ENCODE measurements at places on chromosomes 2 and 18.

DNA sequence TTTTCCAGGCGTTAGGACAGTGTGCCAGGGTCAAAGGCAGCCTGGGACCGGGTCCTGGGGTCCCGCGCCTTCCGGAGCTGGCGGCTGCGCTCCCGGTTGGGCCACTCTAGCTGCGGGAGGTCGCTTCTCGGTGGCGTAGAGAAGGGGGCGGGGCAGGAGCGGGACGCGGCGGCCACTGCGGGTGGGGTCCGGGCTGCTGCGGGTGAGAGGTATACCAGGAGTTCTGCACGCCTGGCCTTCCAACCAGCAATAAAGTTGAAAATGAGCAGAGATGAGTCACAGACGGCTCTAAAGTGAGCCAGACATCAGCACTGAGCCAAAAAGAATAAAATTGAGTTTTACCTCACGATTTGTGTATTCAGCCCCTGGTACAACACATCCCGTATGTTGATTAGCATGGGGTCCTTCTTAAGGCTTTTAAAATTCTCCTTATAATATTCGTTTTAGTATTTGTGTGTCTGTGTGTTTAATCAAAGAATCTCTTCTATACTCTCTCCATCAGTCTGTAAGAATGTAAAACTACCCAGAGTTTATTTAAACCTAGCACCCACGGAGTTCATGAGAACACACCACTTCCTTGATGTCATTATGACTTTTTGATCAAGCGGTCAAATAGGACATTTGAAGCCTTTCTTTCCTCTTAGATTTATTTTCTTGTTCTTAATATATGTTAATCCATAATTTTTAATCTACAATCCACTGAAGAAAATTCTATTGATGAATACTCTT, at the start of gene C1GALT1C1L:
TSS of gene C1GALT1C1L (minus strand) at position 108 of the 729 bp plus-strand sequence. CDS start at position 1, 107 bp downstream.
- peak; percentile 56 for DNase-seq

GRCh38 chr2:71595569-71595968, 142.2 kb downstream of the DYSF start:
- DNase-seq = peak; percentile 24

GRCh38 chr2:949384-950079, 1.1 kb upstream of the SNTG2 start:
- DNase-seq = no peak

DNA sequence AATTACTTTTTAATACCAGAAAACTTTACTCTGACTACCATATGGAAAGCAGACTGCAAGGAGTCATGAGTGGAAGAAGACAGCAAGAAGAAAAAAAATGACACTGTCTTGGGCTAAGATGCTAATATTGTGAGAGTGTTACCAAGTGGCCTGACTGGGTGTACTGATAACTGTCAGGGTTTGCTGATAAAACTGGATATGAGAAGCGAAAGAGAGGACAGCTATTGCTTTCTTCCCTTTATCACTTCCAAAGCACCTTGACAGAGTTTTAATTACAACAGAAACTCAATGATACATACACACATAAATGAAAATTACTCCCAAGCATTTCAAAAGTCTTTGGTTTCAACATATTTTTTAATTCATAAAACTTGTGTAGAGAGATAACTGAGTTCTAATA, 368.5 kb downstream of the ZEB2 start:
- DNase-seq = no peak

GRCh38 chr2:233053928-233054784, 6.0 kb upstream of the INPP5D start:
- peak; percentile 77 for DNase-seq

GRCh38 chr2:49306925-49307324, 152.6 kb upstream of the FSHR start:
- no peak for DNase-seq

GRCh38 chr2:128612628-128613027, 294.0 kb upstream of the HS6ST1 start:
- no peak for DNase-seq

DNA sequence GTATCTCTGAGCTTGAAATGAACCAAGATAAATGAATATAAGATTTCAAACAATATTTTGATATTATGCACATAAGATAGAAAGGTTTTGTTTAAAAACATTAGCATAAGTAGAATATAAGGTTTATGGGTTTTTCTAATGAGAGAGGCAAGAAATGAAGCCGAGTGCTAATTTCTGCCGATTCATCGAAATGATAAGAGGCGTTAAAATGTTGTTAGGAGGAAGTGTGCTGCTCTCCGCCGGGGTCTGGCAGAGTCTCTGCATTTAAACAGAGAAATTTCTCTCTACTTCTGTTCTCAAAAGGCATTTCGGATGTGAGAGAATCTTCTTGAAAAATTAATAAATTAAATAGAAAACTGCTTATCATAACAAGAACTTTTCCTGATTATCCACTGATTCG, 83.6 kb downstream of the MRPS9 start:
- no peak for DNase-seq

DNA sequence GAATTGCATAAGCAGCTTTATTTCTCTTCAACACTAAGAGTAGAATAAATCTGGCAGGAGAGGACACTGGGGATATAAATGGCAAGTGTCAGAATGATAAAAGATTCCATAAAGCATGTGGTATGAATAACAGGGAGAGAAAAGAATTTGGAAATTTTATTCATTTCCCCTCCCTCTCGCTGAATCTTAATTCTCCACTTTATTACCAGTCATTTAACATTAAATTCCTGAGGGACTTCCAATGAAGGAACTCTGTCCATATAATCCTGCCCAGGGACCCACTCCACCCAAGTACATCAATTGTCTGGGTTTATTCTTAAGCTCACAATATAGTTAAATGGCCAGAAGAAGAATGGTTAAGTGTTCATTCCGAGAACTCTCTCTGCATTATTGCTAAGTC, 197.7 kb upstream of the MGAT5 start:
- DNase-seq = no peak

DNA sequence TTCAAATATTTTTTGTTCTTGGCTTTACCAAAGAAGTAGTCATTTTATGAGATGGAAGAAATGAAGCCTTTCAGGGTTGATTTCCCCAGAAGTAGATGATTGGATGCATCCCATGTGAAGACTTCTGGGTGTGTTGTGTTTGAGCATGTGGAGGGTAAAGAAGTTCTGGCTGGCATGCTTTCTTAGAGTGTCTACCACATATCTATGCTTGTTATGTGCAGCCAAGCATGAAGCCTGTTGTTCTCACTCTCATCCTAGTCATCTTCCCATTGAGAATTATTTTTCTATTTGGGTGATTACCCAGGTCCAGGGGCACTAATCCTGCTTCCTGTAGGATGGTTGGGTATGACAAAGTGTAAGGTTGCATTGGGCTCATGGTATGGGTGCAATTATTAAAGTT, 472.9 kb downstream of the PTPRM start:
- DNase-seq = no peak

GRCh38 chr2:233076749-233077148, 16.6 kb downstream of the INPP5D start:
- DNase-seq = no peak

- DNase-seq = no peak
Measured at GRCh38 chr2:65686928-65687521, 254.6 kb upstream of the SPRED2 start.

DNA sequence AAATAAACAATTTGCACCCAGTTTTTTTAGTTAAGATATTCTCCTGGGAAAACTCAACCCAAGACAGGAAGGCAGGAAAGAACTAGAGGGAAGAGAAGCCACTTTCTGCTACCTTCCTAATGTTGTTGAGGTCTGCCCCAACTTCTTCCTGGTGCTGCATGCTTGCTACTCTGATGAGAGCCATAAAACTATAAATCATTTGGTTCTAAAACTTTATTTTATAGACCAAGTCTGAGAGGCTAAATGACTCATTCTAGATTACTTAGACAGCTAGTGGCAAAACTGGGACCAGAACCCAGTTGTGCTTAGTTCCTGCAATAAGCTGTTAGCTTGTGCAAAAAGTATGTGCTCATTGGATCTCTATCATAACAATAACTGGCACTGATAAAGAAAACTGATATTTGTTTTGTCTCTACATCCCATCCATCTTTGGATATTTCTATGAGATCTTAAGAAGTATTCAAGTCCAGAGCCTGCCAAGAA, 344.9 kb upstream of the SLC14A2 start:
- DNase-seq = peak; percentile 27

Data from AG08395 (cell line).